ENCODE measurements at places on chromosomes 7 and 10. TPM values are rescaled to one million over a fixed set of nuclear protein-coding genes. Genes with fewer than 3 reads are reported as not detected.

DNA sequence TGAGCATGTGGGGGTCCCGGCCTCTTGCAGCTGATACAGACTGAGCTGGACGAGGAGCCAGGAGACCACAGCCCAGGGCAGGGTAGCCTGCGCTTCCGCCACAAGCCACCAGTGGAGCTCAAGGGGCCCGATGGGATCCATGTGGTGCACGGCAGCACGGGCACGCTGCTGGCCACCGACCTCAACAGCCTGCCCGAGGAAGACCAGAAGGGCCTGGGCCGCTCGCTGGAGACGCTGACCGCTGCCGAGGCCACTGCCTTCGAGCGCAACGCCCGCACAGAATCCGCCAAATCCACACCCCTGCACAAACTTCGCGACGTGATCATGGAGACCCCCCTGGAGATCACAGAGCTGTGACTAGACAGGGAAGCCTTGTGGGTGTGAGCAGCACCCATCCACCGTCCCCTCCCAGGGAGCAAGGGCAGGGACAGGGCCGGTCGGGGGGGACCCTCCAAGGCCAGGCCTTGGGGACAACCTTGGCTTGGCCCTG lies 36.1 kb downstream of the PSAP start:
- DNase-seq, result no peak

Gene FGF8
- total RNA-seq, result not detected

GRCh38 chr7:77199013-77199966 lies at the start of gene FGL2:
Gene FGL2, minus strand, starts transcription at chr7:77199819. Its CDS starts 26 bp downstream, at chr7:77199793.
- peak; percentile 56 for DNase-seq

GRCh38 chr10:71085689-71086438 lies 126.5 kb upstream of the UNC5B start:
- peak; percentile 26 for DNase-seq

GRCh38 chr10:77297393-77297739 lies 340.2 kb downstream of the KCNMA1 start:
- no peak for DNase-seq

GRCh38 chr10:126277181-126277580 lies 111.1 kb downstream of the ADAM12 start:
- no peak for DNase-seq

- no peak for DNase-seq
Observed at GRCh38 chr10:73076360-73077183, 20.1 kb downstream of the P4HA1 start.

DNA sequence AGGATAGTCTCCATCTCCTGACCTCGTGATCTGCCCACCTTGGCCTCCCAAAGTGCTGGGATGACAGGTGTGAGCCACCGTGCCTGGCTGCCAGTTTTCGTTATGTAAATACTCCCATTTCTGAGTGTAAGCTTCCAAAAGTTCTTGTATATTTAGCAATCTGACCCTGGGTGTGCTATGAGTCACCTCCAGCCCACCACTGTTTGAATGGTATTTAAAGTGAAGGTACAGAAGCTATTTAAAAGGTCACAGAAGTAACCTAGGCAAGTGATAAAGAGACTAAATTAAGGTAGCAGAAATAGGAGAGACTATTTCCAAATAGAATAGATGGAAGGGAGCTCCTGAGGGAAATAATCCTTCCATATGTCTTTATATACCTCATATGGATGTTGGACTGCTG lies 3.9 kb upstream of the ANKRD7 start:
- no peak for DNase-seq

Gene KLF14
- total RNA-seq, result not detected

- DNase-seq, result no peak
Observed at GRCh38 chr10:115711306-115711705, 561.7 kb downstream of the GFRA1 start.

- DNase-seq, result no peak
Observed at GRCh38 chr10:129372172-129372571, 94.9 kb upstream of the MGMT start.

Gene HTR7
- total RNA-seq, result not detected

Gene PRSS37
- not detected for total RNA-seq

DNA sequence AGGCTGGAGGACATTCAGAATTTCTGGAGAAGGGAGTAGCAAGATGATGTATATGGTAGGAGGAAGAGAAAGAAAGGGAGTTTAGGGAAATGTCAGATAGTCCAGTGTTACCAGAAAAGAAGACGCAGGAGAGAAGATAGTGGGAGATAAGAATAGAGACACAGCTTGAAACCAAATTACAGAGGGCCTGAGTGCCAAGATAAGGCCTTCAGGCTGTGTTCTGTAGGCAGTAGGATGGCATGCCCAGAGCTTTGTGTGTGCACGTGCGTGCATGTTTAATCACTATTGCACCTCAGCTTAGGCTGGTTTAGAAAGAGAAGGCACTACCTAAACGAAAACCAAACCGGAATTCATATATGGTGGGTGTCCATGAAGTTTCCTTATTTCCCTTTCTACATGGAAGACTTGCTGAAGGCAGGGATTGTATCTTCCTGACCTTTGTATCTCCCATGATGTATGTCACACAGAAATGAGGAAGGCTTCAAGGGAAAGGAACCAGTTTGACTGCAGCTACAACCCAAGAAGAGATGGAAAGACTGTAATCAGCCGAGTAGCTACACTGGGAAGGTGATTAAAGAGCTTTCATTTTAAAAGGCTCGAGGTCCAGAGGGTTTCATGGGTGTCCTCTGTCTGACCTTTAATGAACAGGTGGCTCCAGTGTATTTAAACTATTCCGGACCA lies 35.8 kb upstream of the BHLHA15 start:
- no peak for DNase-seq

DNA sequence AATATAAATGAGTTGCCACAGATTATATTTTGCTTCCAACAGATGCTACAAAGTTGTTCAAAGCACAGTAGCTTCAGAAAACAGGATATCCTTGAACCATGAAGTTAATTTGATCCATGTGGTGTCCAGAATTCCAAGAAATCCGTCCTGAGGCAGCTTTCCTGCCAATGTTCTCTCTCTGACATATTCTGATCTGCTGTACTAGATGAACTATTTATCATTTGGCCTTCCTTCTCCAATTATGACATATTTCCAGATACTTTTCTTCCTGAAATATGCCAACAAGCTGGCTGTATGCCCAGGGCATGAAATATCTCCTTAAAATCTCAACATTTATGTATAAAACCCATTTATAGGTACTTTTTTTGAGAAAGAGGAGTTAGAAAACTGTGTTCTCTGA lies 141.1 kb downstream of the SPAG6 start:
- DNase-seq, result no peak

- DNase-seq, result no peak
Observed at GRCh38 chr10:23359692-23360380, 15.2 kb upstream of the C10orf67 start.

GRCh38 chr7:128871050-128871449 lies 8.4 kb downstream of the ATP6V1F start:
- DNase-seq, result no peak
